Activated CD4-positive, alpha-beta T cell treated with anti-CD3 and anti-CD28 coated beads, Interleukin-2, amount 10 ng/mL, durations not matched to agents 24 days and 14 days (primary cell): ENCODE measurements at places on chromosomes 1 and 21.

GRCh38 chr1:223474804-223475203, 81.6 kb downstream of the CCDC185 start:
- no peak for DNase-seq

GRCh38 chr1:56491441-56491840, 87.9 kb downstream of the PLPP3 start:
- no peak for DNase-seq

- no peak for DNase-seq
Measured at GRCh38 chr1:110035236-110035752, 870 bp downstream of the STRIP1 start.

- DNase-seq: no peak
Measured at GRCh38 chr1:51097171-51097570, 4.9 kb upstream of the C1orf185 start.

DNA sequence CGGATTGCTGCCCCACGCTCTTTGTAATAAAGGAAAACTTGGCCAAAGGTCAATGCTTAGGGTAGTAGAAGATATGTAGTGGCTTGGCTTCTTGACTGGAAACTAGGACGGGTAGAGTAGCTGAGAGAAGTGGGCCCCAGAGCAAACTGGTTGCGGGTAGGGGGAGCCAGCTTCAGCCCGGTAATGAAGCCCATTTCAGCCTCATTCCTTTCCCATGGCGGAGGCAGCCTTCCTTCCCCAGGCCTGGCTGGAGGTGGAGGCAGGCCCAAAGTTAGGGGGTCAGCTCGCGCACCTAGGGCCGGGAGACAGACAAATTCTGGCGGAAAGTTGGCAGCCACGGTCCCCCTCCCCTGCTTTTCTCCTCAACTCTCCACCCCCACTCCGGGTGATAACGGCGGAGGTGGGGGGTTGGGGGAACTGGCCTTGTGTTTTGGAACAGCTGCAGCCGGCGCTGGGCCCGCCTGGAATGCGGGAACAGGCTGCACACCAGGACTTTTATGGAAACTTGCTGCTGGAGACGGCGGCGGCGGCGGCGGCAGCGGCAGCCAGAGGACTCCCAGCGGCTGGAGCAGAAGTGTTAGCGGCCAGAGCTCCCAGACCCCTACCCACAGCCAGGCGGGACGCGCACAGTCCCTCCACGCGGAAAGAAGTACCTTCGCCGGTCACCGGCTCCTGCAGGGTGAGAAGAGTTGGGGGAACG, at the start of gene NEXN:
NEXN (plus strand) TSS at position 544 of the 700 bp plus-strand sequence. CDS start 27,483 bp downstream, outside the sequence.
- no peak for DNase-seq

DNA sequence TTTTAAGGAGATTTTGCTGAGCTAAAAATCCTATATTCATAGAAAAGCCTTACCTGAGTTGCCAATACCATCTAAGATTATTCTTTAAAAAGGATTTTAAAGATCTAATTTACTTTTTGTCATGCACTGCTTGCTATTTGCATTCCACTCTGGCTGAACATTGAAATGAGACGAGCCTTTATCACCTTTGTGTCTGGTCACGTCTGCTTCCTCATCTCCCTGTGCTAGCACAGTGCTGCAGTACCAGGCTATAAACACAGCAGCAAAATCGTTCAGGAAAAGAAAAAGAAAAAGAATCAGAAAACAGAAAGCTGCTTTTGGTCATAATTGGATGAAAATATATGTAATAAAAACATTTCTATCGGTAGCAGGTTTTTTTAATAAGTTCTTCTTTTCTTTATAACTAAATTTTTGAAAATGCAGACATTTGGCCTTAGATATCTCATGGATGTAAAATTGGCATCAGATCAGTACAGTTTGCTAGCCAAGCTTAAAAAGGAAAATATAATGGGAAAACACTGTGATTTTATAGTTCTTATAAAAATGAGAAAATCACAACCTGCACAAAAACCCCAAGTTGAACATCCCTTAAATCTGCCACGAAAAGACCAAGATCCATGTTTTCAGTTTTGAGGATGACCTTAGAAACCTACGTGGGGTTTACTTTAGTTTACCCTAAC, 735.7 kb upstream of the CXADR start:
- DNase-seq: no peak

DNA sequence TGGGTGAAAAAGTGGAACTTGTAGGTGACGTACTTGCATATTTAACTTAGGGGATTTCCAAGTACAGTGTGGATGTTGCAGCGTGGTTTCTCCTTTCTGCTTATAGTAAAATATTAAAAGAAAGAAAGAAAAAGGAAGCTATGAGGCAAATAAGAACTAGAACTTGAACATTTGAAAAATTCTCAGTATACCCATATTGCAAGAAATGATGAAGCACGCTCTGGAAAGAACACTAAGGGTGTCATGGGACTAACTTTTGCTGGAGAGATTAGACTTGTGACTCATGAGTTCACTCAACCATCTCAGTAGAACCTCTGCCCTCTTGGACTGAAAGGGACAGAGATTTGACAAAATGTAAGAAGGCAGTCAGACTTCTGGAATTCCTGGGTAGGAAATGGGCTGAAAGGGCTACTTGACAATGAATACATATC, 704.5 kb upstream of the ADGRL4 start:
- no peak for DNase-seq

DNA sequence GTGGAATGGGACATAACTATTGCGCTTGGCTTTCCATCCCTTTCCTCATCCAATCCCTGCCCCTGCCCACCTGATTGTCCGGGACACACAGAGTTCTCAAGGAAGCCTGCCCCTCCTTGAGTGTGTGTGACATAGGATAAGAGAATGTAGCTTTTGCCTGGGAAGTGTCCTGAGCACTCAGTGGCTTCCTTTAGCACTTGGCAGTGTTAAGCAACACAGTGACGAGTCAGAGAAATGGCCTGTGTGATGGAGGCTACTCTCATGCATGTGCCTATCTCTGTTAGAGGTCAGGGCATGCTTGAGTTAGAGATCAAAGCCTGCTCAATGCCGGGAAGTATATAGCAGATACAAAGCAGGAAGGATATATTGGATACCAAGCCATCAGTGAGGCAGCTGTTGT, 289.5 kb downstream of the SIPA1L2 start:
- no peak for DNase-seq

- no peak for DNase-seq
Measured at GRCh38 chr1:85628791-85629531, 48.4 kb downstream of the CCN1 start.
